Osteoblast (primary cell): ENCODE measurements at places on chromosomes 11 and 22.

DNA sequence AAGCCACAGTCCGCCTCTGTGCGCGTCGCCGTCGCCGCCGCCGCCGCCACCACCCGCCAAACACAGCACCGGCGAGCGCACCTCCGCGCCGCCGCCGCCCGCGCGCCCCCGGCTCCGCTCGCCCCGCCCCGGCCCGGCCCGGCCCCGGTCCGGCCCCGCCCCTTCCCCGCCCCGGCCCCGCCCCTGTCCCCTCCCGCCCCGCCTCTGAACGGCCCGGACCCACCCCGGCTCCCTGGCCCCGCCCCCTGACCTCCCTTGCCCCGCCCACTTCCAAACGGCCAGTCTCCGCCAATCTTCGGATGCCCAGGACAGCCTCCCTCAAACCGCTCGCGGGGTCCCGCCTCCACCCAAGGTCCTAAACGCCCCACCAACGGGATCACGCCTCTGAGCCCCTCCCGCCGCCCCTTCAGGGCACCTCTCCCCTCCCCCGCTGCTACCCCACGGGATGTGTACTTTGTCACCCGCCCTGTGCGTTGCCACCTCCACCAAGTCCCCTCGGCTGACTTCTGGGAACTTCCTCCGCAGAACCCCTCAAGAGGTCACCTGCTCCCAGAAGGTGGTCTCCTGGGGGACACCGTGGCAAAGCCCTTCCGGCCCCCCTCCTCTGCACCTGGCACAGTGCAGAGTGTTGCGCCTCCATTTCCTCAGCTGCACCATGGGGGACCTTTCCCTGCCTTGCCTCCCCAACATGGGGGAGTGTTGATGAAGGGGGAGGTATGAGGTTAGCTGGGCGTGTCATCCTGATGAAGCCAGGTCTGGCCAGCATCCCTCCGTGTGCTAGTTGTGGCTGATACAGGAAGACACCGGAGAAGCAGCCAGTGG is at the start of gene KIAA0930:
KIAA0930 (minus strand) TSS at position 85 of the 822 bp plus-strand sequence. CDS start 191 bp downstream, outside the sequence.
- DNase-seq, result peak; percentile 99

GRCh38 chr11:61695917-61696316 is 15.7 kb downstream of the DAGLA start:
- DNase-seq, result peak; percentile 98

- DNase-seq, result peak; percentile 32
These were observed 387.9 kb upstream of the ANO3 start for GRCh38 chr11:25943777-25944661.

DNA sequence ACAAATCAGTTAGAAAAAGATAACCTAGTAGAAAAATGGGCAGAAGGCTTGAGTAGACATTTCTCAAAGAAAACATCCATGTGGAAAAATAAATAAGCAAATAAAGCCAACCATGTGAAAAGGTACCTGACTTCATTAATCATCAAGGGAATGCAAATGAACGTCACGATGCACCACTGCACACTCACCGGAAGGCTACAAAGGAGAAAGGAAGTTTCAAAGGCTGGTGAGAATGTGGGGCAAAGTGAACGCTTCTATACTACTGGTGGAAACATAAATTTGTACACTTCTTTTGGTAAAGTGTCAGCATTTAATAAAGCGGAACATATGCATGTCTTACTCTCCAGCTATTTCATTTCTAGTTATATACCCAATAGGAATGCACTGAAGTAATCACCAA is 166.8 kb downstream of the CSNK2A3 start:
- DNase-seq, result no peak
